ENCODE measurements at places on chromosomes 2 and 18. TPM values are rescaled to one million over a fixed set of nuclear protein-coding genes. Genes with fewer than 3 reads are reported as not detected.
A peak's percentile ranks its signal among the peaks of the same experiment; 100 is the strongest.

EPHA4 gene
- total RNA-seq = 95.5 TPM

DNA sequence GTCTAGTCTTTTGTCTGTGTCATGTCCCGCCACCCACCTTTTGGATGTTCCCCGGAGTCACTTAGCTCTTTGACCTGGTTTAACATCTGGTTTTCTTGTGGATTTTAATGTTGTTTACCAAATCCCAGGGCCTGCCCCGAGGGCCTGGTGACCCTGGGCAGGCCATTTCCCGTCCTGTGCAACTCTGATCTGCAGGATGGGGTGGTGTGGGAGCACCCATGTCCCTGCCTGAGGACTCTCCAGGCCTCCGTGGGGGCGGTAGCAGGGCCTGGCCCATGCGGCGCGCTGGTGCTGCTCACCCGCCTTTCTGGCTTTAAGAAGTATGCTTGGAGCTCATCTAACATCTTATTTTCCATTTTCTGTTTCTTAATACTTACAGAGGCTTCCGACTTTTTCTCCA is 10.7 kb downstream of the RAMP1 start:
- no peak for DNase-seq

DNA sequence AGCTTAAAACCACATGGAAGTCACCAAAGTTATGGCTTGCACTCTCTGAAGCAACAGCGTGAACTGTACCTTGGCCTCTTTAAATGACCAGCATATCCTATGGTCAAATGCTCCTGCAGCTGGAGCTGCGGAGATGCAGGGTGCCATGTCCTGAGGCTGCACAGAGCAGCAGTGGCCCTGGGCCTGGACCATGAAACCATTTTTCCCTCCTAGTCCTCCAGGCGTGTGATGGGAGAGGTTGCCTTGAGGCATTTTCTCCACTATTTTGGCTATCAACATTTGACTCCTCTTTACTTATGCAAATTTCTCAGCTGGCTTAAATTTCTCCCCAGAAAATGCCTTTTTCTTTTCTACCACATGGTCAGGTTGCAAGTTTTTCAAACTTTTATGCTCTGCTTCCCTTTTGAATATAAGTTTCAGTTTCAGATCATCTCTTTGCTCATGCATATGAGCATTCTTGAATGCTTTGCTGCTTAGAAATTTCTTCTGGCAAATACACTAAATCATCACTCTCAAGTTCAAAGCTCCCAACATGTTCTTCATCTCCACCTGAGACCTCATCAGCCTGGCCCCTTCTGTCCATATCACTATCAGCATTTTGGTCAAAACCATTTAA is 82.9 kb upstream of the TMEFF2 start:
- DNase-seq = no peak

C2orf92 gene
- 9.4 TPM for total RNA-seq

GRCh38 chr18:40866968-40867367 is 1088.1 kb upstream of the PIK3C3 start:
- DNase-seq = no peak

- DNase-seq = no peak
Observed at GRCh38 chr2:136135921-136136906, 18.3 kb upstream of the CXCR4 start.

DNA sequence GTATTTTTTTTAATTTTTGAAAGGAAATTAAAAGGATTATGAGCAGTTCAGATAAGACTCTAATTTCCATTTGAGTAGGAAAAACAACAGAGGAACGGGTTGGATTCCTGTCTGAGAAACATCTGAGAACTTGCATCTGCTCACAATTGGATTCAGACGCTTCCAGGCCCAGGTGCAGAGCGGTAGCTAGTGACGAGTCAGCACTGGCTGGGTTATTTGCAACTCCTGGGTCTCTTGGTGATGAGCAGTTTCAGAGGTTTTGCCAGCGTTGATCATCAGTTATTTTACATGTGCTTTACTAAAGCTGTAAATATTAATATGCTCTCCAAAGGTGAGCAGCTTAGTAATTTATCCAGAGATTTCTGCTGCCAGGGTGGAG is 39.1 kb upstream of the B3GNT7 start:
- DNase-seq = no peak

WDR43 gene
- total RNA-seq = 117 TPM

DSC3 gene
- total RNA-seq = 4.5 TPM

GRCh38 chr18:43882358-43883055 is 605.2 kb upstream of the SYT4 start:
- no peak for DNase-seq

DNA sequence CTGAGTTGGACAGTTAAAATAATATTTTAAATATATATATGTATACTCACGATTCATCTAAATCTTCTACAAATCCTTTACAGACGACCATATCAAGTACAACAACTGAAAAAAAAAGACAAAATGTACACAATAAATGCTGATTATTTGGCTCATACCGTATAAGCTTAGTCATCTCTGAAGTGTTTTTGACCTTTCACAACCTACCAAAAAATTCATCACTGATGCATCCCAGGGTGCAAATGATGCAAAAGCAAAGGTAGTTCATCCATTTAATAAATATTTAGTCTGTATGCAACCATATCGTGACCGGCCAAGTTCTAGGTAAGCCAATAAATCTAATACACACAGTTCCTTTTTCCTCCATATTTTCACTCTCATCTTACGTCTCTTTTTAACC is 1.1 kb downstream of the TMX3 start:
- no peak for DNase-seq

GRCh38 chr2:97737421-97738178 is 24.2 kb downstream of the ZAP70 start:
- peak; percentile 28 for DNase-seq

GRCh38 chr18:45046228-45046627 is 365.5 kb downstream of the SETBP1 start:
- DNase-seq = no peak

DNA sequence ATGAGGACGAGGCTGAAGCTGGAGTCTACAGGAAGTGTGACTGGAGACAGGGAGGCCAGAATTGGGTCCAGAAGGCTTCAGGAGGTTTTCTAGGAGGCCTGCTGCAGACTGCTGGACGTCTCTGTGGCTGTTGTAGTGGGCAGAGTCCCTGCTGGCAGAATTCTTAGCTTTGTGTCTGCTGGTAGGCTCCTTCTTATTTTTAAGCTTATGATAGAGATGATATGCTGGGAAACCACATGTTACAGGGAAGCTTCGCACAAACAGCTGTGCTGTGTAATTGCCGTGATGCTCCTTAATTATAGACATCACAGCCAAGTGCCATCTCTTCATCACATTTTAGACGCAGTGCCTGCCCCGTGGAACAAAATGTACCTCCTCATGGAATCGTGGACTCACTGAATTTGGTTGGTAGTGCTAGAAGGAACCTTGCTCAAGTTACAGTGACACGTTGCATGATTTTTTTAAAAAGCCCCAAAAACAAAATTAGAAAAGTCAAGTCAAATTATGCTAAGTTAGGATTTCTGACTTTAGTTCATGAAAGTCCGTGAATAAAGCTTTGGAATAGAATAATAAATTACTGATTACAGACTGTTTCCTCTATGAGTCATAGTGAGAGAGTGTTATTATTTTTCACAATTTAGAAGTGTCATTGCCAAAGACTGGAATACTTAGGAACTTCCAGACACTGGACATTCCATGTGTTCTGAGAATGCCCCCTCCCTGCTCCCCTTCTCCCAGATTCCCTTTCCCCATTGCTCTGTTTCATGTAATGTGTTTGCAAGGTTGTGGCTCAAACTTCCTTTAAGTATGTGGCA is 144.1 kb downstream of the FHOD3 start:
- DNase-seq = no peak

USP14 gene
- total RNA-seq = 86.2 TPM

GRCh38 chr2:165837122-165837521 is 43.1 kb upstream of the GALNT3 start:
- no peak for DNase-seq

GRCh38 chr18:79361766-79362522 is 33.8 kb upstream of the NFATC1 start:
- no peak for DNase-seq

- DNase-seq = no peak
Observed at GRCh38 chr2:39855856-39856255, 76.8 kb upstream of the THUMPD2 start.

- no peak for DNase-seq
Observed at GRCh38 chr2:83006961-83007360, 1452.1 kb downstream of the SUCLG1 start.

DNA sequence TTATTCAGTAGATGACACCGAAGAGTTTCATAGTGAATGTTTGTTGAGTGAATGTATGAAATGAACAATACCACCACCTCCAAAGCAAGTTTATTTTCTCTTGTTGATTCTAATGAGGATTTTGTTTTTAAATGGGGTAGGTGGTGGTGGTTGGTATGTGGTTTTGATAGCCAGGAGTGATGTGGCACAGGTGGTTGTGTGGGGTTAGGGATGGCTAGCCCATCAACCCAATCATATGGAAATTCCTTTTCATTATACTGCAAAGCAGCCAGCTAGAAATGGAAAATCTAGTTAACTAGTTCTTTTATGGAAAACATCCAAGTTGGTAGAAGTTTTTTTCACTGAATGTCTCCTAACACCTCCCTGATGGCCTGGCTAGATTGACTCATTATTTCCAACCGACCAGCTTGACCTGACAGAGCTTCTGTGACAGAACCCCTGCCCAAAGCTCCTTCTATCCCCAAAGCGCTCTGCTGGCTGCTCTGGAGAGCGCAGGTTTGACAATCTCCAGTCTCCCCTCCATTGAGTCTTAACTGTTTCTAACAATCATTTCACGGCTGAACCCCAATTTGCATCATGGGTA is 376.9 kb downstream of the MTX2 start:
- DNase-seq = no peak

DNA sequence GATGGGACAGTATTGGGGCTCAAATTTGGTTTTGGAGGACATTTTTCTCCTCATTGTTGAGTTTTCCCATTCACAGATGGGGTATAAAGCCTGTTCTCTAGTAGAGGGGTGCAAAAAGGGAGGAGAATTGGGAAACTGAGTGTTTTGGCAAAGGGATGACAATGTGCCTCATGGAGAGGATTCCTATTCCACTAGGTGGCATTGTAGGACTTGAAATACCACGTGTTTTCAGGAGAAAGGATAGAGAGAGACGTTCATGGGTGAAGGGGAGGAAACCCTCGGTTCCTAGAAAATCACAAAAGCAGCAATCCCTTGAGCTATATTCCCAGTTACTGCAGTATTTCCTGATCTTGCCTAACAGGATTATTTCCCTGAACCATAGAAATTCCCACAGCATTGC is 113.7 kb upstream of the SRD5A2 start:
- no peak for DNase-seq

Measured in Caco-2 (cell line).